Fibroblast of skin of right quadriceps (primary cell): ENCODE measurements at places on chromosomes 4 and X.

DNA sequence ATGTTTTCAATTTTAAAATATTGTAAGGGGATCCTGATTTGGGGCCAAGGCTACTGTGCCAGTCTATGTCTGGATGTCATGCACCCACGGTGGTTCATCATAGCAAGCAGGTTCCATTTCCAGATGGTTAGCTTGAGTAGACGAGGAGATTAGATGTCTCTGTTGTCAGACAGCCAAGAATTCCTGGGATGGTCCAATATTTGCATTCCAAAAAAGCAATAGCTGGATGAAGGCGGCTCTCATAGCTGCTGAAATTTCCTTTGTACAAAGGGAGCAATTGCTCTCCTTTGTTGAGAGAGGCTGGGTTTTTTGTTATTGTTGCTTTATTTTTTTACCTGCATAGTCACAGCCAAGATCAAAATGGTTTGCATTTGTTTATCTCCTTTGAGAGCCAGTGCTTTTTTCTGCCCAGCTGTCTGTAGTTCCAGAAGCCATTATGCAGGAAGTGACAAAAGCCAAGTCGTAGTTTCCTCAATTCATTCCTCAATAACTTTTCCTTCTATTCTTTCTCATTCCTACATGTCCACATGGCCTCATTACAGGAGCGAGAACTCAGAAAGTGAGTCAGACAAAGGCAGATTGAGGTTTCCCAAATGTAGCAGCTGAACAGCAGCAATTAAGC lies 107.9 kb downstream of the MMRN1 start:
- DNase-seq, result no peak

- DNase-seq, result no peak
These were observed 1074.1 kb upstream of the SLIT2 start for GRCh38 chr4:19177616-19178015.

- DNase-seq, result peak; percentile 39
These were observed 999.0 kb upstream of the ADGRL3 start for GRCh38 chr4:60201052-60201673.

GRCh38 chrX:17373337-17373736 lies 1.7 kb upstream of the NHS start:
- DNase-seq, result no peak

DNA sequence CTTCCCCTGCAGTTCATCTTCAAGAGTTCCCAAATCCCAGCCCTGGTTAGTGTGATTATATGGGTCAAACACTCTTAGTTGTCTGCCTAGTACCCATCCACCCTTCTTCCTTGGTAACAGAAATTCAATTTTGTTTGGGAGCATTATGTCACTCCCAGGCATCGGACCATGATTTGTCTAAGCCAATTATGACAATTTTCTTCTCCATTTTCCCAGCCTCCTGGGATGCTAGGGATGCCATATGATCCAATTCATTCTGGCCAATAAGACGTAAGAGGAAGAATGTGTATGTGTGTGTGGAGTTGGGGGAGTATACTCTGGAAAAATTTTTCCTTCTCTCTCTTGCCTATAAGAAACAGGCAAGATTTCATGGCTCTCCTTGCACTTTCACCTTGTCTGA lies 465.9 kb downstream of the MID1IP1 start:
- DNase-seq, result no peak

- DNase-seq, result no peak
These were observed 55.4 kb upstream of the TRO start for GRCh38 chrX:54865208-54865607.

DNA sequence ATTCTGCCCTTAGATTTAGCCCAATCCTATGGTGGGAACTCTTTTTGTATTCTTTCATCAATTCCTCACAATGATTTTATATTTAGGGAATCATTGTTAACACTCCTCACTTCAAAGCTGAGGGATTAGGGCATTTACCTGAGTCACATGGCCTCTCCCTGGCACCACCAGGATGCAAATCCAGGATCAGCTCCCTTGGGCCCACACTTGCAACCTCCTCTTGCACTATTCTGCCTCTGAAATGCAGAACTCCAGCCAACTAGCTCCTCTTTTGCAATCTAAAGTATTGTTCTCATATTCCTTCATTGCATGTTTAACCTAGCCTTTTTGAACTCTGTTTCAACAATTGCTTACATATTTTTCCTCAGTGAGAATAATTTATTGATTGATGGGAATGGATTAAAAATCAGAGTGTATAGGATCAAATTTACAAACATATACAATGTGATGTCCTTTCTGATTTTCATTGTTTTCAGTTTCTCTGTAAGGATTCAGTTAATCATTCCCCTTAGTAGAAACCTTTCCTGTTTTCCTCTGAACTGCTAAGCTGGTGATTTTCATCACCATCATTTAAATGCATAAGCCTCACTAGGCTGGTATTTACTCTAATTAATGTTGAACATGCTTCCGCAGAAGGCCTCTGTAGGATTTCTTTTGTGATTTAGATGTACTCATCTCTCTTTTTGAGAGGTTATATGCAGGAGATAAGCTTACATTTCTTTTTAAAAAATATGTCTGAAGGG lies 3.3 kb upstream of the RELL1 start:
- no peak for DNase-seq

- DNase-seq, result peak; percentile 40
These were observed 1.3 kb upstream of the TSPYL2 start for GRCh38 chrX:53080628-53081580.
